H7 (cell line): ENCODE measurements at places on chromosomes 3 and 15.

DNA sequence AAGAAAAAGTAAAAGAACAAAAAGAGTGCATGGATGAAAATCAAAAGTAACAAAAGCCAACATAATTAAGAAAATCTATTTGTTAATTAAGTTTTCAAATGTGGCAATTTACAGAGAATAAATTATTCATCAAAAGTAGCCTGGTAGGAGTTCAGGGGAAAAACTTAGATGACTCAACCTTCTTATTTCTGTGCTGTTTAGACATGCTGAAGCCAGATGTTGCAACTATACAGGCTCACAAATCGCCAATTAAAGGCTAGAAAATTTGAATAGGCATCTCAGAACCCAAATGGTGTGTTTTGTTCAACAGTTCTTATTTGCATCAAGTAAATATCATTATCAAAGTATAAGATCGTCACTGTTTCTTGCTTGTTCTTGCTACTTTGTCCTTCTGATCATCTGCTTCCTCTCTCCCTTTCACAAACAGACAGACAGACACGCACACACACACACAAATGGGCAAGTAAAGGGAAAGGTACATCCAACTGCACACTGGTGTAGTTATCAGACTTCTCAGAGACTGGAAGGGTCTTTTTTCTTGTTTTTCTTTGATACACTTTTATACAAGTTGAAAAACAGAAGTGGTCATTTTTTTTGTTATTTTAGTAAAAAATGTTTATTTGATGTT lies 572.2 kb downstream of the MECOM start:
- DNase-seq, result no peak

DNA sequence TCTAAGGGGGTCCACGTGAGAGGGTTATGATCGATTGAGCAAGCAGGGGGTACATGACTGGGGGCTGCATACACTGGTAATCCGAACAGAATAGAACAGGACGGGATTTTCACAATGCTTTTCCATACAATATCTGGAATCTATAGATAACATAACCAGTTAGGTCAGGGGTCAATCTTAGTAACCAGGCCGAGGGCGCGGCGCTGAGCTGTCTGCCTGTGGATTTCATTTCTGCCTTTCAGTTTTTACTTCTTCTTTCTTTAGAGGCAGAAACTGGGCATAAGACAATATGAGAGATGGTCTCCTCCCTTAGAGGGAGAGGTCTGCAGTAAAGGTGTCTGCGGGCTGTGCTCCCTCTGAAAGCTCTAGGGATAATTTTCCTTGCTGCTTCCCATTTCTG lies 261.3 kb downstream of the XXYLT1 start:
- no peak for DNase-seq

- DNase-seq, result no peak
Observed at GRCh38 chr3:33146791-33147445, 33.1 kb downstream of the CRTAP start.

- no peak for DNase-seq
Observed at GRCh38 chr3:47019201-47019600, 39.7 kb downstream of the NBEAL2 start.

- DNase-seq, result no peak
Observed at GRCh38 chr3:115448851-115449250, 174.5 kb upstream of the GAP43 start.

DNA sequence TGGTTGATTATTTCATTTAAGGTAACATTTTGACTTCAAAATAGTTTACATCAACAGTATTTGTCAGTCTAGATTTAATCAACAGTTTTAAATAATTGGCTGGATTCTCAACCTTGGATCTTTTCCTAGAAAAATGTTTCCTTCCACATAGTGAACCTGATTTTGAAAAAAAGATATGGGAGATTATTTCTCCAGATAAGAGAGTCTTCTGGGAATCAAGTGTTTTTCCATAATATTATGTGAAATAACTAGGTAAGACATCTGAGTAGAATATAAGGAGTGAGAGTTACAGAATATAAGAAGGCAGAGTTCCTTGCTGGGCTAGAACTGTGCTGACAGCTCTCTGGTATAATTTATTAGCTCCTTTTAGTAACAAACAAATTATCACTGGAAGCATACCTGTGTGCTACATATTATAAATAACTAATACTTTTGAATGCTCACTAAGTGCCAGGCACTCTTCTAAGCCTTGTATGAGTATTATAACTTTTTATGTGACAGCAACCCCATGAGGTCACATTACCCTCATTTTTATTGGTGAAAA lies 18.8 kb upstream of the TNFSF10 start:
- no peak for DNase-seq

- DNase-seq, result no peak
Observed at GRCh38 chr3:18652781-18653180, 227.6 kb upstream of the SATB1 start.

DNA sequence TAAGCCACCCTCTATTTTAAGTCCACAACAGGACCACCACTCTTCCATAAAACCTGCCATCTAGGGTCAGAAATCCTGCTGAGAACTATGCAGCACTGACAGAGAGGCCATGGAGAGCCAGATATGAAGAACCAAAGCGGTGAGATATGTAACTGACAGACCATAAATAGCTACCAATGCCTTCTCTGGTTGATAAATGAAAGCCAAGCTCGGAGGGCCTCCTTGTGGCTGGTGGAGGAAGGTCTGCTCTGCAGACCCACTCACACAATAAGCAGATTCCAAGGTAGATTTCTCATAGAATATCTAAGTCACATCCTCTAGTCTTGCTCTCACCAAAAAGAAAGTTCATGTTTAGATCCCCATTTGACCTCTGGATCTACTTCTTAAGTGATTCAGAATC lies 38.9 kb downstream of the RYK start:
- DNase-seq, result peak; percentile 15

DNA sequence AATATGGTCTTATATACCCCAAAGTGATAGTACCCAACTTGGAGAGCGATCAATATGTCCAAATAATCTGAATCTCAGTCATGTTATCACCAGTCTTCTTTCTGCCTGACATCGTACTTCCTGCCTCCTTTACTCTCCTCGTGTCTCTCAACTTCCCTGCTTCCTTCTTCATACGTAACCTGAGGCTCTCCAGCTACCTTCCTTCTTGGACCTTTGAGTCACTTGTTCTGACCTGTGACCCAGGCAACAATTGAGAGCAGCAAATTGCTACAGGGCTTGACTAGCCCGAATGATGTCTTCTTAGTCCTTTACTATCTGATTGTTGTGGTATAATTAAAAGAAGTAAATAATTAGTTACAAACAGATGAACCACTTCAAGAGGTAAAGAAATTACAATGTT lies 145.9 kb upstream of the MBNL1 start:
- DNase-seq, result no peak

DNA sequence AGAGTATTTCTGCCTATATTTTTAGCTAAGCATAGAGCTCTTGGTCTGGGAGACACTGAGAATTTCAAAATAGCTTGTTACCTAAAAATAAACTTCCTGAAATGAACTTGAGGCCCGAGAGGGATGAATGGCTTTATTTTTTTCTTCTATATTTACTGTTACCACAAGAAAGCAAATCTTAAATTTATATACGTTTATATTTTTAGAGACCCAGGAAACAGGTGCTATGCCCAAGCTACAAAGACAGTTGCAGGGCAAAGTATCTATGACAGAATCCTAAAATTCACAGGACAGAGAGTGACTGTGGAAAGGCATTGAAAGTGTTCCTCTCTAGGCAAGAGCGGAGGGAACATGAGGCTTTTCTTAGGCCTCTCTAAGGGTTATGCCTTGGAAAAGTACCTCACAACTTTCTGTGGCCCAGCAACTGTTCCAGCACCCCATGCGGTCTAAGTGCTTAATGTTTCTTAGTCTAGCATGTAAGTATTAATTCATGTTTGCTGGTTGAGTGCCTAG lies 36.5 kb downstream of the TGFBR2 start:
- DNase-seq, result no peak
